Ecto neural progenitor cell (in vitro differentiated cells): ENCODE measurements at places on chromosomes 2 and 18.

GRCh38 chr2:207153266-207153975 lies 12.3 kb downstream of the KLF7 start:
- DNase-seq, result no peak

- no peak for DNase-seq
Observed at GRCh38 chr2:67445652-67446268, 48.6 kb downstream of the ETAA1 start.

DNA sequence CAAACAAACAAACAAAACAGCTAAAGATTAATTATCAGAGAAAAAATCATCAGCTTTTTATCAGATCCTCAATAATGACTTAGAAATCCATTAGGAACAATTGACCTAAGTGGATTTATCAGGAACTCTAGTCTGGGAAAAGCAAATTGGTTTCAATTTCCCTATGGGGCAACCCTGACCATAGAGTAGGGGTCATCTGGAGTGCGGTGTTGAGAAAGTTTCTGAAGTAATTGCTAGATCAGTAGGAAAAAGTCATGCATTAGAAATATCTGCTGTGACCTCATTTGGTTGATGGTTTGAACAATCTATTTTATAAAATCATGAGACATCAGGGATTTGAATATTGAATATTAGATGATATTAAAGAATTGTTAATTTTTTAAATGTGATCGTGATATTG lies 507.9 kb downstream of the TXNL1 start:
- DNase-seq, result no peak

- DNase-seq, result no peak
Observed at GRCh38 chr2:113230531-113230930, 48.2 kb downstream of the PAX8 start.

GRCh38 chr2:136334967-136335366 lies 217.0 kb upstream of the CXCR4 start:
- no peak for DNase-seq

- DNase-seq, result no peak
Observed at GRCh38 chr2:95004711-95005110, 20.8 kb upstream of the MAL start.

DNA sequence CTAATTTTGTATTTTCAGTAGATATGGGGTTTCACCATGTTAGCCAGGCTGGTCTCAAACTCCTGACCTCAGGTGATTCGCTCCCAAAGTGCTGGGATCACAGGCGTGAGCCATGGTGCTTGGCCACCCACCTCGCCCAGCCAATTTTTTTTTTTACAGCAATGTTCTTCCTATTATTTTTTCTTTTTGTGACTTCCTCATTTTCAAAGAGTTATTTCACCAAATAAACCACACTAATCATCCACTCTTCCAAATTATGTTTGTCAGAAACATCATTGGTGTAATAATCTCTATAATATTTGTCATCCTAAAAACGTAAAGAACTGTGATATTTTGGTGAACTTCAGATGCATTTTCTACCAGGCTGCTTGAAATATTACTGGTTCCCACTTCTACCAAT lies 16.3 kb upstream of the PDCL3 start:
- no peak for DNase-seq

DNA sequence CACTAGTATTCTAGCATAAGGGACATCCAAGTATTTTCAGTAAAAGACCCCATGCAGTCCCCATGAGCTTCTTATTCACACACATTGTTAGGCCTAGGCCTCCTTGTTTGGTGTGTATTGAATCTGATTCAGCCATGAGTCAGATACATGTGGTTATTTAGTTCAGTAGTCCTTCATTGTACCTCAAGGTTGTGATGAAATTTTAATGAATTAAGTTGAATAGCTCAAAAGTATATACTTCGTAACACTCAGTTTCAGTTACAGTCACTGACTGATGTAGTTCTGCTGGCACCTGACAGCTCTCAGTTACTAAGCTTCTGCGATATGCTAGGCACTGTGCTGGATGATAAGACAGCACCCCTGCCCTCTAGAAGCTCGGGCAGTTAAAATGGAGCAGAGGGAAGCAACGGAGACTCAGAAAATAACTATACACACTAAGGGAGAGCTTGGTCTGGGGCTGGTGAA lies 86.4 kb downstream of the XRCC5 start:
- DNase-seq, result no peak

DNA sequence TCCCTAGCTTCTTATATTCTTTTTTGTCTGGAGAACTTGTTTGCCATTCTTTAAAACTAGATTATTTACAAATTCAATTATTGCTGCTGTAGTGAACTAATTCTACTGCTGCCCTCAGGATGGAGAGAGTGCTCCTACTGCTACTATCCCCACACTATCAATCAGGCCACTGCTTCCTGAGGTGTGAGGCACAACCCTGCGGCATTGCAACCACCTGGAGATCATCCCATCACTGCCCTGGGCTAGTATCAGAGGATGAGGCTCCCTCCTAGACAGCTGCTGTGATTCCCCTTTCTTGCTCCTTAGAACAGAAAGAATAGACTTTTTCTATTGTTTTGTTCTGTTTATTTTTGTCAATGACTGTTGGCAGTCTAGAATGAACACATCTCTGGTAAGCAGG lies 146.6 kb downstream of the CDH19 start:
- no peak for DNase-seq

GRCh38 chr2:239523954-239524330 lies 123.1 kb upstream of the HDAC4 start:
- no peak for DNase-seq

DNA sequence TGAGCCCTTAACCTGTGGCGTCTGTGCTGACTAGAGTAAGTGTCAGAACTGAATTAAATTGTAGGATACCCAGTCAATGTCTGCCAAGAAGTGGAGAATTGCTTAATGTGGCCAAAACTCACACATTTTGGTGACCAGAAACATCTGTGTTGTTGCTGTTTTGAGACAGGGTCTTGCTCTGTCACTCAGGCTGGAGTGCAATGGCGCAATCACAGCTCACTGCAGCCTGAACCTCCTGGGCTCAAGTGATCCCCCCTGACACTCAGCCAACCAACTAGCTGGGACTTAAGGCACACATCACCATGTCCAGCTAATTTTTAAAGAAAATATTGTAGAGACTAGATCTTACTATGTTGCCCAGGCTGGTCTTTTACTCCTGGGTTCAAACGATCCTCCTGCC lies 34.4 kb upstream of the RTN4 start:
- no peak for DNase-seq

DNA sequence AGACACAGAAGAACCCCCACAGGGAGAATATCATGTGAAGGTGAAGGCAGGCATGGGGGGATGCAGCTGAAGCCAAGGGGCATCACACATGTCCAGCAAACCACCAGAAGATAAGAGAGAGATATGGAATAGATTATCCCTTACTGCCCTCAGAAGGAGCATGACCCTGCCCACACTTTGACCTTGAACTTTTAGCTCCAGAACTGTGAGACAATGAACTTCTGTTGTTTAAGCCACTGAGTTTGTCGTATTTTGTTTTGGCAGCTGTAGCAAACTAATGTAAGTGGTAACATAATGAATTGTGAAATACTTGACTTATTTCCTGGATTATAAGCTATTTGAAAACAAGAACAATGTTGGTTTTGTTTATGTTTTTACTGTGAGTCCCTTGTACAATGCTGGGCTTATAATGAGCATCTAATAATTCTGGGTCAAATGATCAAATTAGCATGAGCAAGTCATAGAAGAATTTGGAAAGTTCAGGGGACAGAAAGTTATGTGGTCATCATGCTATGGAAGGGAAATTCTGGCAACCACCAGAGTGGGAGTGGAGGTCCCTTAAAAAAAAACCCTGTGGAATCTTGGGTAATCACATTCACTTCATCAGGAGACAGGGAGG lies 541.0 kb upstream of the KLHL29 start:
- no peak for DNase-seq

GRCh38 chr2:207734264-207734635 lies 22.8 kb downstream of the CCNYL1 start:
- DNase-seq, result no peak
